ENCODE measurements at places on chromosomes 3 and 15. TPM values are rescaled to one million over a fixed set of nuclear protein-coding genes. Genes with fewer than 3 reads are reported as not detected.

Gene FETUB
- 1.2 TPM for total RNA-seq

Gene TUSC7
- total RNA-seq, result 2.9 TPM

GRCh38 chr15:72796515-72797337 lies 13.2 kb upstream of the ADPGK start:
- peak; percentile 59 for DNase-seq

DNA sequence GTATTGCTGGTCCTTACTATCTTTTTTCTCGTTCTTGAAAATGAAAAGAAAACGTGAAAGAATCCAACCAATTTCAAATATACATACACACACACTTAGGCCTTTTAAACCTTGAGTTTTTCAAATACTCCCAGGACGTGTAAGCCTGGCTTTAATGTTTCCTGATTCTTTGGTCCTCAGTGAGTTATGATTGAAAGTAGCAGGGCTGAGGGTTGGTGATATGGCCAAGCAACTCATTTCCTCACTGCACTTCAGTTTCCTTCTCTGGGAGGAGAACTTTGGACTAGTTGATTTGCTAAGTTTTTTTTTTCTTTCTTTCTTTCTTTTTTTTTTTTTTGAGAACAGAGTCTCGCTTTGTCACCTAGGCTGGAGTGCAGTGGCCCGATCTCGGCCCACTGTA lies 34.6 kb downstream of the CHD2 start:
- DNase-seq, result no peak

DNA sequence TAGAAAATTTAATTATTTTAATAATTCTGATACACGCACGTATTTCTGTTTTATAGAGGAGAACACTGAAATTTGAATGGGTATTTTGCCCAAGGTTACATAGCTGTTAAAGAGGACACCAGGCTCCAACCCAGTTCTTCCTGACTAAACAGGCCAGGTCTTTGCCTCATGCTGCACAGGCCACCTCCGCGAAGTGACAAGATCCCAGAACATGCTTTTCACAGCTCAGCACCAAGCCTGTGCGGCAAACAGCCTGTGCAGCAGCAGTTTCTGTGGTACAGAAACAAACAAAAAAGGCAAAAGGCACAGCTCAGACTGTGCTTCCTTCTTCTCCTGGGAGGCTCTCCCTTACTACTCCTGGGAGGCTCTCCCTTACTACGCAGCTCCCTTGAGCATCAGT lies 6.5 kb downstream of the FOXL2 start:
- DNase-seq, result no peak

DNA sequence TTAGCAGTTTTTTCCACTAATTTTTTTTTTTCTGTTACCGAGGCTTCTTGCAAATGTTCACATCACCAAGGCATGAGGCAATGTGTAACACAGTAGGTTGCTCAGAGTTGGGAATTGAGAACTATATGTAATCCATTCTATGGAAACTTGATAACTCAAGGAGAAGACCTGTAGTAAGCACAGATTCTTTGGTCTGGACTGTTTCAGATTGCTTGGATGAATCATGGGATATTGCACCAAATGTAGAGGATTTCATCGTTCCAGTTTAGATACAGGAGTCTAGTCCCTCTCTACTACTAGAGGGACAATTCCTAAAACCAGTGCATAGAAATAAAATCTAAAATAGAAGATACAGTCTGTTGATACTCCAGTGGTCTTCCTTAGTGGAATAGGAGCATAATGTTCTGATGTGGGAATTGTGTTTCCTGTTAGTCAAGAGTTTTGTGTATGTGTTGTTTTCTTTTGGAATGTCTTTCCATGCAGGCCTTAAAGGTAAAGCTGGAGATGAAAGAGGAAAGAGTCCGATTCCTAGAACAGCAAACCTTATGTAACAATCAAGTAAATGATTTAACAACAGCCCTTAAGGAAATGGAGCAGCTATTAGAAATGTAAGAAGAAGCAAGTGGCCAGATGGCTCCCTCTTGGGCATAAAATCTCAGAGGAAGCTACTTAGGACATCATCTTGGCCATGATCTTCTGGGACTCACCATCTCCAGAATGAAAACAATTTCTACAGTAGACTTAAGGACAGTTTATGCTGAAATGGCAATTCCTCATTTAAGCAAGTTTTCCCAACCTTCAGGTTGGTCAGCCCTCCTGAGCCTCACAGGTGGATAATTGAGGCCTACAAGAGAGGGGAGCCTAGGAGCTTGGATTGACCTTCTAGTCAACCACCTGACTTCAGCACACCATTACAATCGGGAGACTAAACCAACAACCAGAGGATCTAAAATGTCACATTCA lies 10.7 kb downstream of the KNSTRN start:
- no peak for DNase-seq

DNA sequence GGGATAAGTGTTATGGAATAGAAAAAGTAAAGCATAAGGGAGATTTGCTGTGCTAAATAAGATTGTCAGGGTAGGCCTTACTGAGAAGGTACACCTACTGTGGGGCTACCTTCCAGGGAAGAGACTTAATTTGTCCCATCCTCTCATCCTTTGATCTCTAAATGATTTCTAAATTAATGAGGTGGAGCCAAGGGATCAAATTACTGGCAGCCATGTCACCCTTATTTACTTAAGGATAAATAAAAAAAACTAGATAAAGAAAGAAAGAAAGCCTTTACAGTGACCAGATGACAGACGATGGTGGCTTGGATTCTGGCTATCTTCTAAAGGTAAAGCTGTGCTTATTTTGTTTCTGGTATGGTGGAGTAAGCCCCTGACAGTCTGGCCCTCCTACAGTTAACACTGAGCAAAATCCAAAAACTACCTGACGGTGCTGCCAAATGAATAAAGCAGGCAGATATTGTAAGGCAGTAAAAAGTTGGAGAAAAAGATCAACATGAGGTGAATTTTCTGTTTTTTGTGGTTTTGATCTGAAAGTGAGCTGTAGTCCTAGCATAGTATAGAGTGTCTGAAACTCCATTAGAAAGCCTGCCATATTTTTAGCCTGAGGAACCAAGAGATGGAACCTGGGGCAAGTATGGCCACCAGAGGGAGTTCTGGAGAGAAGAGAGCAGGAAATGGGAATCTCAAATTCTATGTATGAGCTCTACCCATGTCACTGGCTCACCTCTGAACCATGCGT lies 285.1 kb upstream of the MANF start:
- DNase-seq, result peak; percentile 35

DNA sequence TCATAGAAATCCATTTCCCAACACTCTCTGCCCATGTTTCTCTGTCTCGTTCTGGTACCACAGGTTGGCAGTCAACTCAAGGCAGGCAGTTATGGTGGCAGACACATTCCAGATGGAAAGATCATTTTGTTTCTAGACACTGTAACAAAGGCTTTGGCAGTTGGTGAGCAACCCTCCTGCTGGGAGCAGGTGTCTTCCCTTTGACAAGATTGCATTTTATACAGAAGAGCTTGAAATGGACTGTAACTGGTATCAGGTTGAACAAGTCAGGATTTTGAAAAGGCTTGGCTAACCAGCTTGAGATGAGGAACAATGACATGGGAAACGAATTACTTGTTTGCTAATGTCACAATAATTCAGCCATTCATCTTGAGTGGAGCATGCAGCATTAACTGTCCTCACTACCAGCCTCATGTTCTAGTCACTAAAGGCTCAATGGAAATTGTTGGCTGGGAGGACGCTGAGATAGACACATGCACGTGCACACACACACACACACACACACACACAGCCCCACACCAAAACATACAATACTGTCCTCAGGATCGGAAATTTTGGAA lies 170.0 kb downstream of the SEMA6D start:
- DNase-seq, result no peak

DNA sequence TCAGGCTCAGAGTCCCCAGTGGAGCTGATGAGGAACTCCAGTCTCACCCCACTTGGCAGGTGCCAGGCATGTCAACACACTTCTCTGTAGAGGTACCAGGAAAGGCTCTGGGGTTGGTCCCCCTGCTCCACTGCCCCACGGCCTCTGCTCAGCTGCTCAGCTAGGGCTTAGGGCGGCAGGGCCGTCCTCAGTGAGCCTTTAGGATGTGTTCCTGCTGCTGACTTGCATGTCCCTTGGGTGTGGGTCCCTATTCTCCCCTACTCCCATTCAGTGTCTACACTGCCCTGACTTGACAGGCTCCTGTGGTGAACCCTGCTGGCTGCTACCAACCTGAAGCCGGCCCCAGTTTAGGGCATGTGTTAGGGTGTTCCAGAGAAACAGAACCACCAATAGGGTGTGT lies 17.9 kb upstream of the POLG start:
- DNase-seq, result no peak

DNA sequence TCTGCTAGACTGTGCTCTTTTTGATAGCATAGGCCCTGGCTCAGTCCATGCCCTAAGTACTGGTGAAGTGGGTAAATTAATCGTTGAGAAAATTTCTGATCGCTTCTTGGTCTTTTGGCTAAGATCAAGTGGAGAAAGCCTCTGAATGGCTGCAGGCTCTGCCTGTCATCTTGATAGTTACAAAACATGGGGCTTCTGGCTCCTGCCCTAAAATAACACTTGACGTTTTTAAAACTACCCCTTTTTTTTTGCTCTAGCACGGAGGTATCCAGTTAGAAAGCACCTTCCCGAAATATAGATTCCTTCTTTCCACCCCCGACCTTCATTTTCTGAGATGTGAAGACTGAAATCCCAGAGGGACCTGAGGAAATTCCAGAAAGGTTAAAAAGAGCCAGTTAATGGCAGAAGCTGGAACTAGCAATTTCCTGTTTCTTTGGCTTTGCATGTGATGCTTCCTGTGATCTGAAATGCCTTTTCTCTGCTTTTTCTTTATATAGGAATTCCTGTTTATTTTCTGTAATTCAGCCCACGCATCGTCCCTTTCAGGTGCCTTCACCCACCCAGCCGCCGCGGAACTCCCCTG lies 799 bp upstream of the C2CD4B start:
- DNase-seq, result peak; percentile 7

GRCh38 chr3:21750831-21751391 lies at the start of gene ZNF385D:
TSS of gene ZNF385D (minus strand) at chr3:21751210. CDS start at chr3:21750916, 294 bp downstream.
- peak; percentile 79 for DNase-seq
